AG09309 (cell line): ENCODE measurements at places on chromosomes 16 and 17.

GRCh38 chr16:16014329-16015224, 65.2 kb downstream of the ABCC1 start:
- no peak for DNase-seq

DNA sequence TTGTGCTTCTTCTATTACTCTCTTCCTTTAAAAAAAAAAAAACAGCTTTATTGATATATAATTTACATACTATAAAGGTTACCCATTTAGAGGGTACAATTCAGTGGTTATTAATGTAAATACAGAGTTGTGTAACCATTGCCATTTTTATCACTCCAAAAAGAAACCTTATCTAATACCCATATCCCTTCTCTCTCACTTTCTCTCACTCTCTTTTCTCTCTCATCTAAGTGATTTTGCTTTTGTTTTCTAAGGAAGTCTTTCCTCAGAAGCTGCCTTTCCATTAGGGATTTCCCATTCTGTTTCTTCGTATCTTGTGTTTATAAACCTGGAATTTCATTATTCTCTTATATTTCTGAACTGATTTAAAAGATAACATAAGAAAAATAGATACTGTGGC, 55.5 kb downstream of the NFAT5 start:
- DNase-seq, result no peak

GRCh38 chr17:1930337-1930645, 94.8 kb downstream of the RTN4RL1 start:
- DNase-seq, result no peak

- DNase-seq, result no peak
These were observed 4.8 kb downstream of the CTRB2 start for GRCh38 chr16:75202069-75202590.

DNA sequence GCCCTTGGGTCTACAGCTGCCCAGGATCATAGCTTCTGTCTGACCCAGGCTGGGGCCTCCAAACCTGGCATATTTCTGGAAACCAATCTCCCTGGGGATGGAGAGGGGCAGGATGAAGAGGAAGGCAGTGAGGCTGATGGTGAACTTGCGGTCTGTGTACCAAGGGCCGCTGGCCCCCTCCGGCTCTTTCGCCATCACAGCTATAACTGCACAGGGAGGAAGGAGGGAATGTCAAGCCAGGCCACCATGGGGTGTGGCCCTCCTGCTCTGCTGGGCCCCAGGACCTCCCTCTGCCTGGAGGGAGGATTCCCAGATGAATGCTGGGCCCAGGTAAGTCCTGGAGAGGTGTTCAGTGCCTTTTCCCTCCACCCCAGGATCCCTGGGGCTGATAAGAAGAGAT, 6.3 kb downstream of the SLC38A7 start:
- DNase-seq, result no peak

- DNase-seq, result no peak
These were observed 15.8 kb downstream of the C17orf58 start for GRCh38 chr17:67980456-67980855.

DNA sequence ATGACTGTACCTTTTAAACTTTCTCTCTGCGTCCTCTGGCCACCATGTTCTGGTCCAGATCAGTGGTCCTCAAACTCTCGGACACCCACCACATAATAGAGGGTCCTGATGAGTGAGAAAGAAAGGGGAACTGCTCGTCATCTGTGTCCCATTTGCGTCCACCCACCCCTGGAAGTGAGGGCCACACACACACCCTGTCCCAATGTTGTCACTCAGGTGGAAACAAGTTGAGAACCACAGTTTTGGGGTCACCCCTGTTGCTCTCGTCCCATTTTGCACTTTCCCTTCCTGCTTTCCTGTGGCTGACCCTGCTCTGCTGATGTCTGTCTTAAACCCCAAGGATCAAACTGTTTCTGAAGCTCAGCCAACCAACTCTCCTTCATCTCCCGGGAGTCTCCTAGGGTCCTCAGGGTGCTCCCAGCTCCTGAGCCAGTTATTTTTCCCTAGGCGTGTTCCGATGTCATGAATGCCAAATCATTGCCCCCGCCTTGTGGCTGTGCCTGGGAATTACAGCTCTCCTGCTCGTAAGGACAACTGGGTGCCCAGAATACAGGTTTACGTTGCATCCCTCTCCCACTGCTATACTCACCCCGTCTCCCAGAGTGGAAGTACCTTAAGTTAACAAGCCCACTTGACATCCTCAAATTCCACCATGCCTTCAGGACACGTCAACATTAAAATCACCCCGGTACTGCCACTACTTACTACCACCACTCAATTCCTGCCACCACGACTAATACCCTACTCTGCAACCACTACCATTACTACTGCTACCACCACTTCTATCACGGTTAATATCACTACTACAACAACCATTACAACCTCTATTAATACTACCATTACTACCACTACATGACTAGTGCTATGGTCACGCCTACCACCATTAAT, 26.0 kb upstream of the HNF1B start:
- no peak for DNase-seq

DNA sequence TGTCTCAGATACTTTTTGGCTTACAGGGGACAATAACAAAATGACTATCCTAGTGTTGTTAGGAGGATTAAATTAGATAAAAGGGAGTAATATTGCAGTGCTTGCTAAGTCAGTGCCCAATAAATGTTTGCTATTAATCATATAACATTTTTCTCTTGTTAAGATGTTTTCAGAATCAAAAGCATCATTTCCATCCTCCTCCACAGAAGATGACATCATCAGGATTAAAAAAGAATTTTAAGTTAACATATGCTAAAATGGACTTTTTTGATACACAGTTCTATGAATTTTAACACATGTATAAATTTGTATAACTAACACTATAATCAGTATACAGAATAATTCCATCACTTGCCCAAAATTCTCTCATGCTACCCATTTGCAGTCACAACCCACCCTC, 492.6 kb downstream of the GRIN2A start:
- DNase-seq, result no peak

GRCh38 chr17:61832463-61832862, 30.9 kb downstream of the BRIP1 start:
- DNase-seq, result no peak

GRCh38 chr17:2704031-2704889, 7.3 kb downstream of the CLUH start:
- no peak for DNase-seq

- no peak for DNase-seq
These were observed 24.3 kb upstream of the DNAI2 start for GRCh38 chr17:74249590-74250270.

DNA sequence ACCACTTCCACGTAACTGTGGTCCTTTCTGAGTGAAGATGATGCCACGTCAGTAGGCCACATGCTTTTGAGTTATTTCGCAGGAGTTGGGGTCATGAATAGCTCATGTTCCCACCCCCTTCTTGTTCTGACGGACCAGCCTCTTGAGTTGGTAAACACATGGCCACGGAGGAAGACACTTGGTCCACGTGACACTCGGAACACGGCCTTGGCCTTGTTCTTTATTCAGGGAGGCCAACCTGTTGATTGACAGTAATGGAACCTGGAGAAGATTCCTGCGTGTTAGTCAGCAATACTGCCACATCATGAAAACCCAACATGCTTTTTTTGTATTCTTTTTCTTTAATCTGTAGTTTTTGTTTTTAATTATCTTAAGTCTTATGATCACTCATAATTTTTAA, 56.3 kb downstream of the SEC14L1 start:
- no peak for DNase-seq

DNA sequence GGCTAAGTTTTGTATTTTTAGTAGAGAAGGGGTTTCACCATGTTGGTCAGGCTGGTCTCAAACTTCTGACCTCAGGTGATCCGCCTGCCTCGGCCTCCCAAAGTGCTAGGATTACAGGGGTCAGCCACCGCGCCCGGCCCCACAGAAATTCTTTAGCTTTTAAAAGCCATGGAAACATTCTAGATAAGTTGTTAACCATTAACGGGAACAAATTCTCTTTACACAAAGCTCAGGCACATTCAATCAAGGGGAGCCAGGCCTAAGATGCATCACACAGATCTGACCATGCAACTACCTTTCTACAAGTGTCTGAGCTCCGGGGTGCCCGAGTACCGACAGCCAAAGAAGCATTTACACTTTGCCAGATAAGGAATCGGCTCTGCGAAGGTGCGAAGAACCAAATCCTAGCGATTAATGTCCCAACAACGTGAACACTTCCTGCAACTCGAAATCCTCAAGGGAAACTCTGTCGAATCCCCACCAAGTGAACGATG, 1.0 kb downstream of the EMC8 start:
- DNase-seq, result no peak

DNA sequence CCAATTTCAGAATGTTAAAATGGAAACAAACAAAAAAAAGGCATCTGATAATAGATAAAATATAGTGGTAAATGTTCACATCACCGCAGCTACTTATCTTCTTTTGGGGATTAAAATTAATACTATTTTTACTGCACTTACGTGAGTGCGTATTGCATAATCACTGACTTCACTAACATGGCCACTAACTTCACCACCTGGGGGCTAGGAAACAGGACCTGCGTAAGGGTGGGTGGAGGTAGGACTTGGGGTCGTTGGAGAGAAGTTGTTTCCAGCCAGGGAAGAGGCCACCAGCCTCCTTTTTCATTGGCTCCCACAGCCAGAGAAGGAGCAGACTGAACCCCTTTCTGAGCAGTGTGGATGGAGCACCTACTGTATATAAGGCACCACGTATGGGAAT, 166.4 kb downstream of the SALL1 start:
- DNase-seq, result no peak

DNA sequence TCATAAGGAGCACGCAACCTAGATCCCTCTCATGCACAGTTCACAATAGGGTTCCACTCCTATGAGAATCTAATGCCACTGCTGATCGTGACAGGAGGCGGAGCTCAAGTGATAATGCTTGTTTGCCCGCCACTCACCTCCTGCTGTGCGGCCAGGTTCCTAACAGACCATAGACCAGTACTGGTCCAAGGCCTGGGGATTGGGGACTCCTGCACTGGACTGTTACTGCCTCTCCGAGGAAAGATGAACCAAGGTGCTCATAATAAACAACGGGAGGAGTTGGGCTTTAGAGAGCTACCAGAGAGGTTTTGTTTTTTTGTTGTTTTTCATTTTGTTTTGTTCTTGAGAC, 58.2 kb downstream of the TK2 start:
- no peak for DNase-seq

GRCh38 chr17:19327031-19327783, 35.3 kb downstream of the B9D1 start:
- peak; percentile 66 for DNase-seq

DNA sequence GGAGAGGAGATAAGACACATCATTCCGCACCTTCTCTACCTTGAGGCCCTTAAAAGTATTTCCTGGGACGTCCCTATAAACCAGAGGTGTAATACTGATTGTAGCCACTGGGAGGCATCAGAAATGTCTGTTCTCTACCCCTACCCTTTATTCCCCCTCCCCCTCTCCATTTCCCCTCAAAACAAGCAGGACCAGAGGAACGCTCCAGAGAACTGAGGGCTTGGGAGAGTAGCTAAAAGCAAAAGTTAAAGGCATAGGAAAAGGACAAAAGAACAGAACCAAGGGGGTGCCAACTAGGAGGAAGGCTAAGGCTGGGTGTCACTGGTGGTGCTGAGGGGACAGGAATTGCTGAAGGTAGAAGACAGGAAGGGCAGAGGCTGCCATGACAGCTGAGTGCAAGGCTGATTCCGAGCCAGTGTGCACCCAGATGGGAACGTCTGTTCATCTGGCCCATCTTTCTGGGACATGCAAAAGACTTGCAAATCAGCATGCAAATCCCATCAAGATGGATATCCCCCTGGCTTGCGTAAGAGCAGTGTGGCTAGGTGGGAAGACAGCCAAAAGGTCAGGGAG, 6.7 kb downstream of the CAMTA2 start:
- DNase-seq, result no peak

GRCh38 chr17:44578947-44579346, 21.7 kb downstream of the FZD2 start:
- no peak for DNase-seq

DNA sequence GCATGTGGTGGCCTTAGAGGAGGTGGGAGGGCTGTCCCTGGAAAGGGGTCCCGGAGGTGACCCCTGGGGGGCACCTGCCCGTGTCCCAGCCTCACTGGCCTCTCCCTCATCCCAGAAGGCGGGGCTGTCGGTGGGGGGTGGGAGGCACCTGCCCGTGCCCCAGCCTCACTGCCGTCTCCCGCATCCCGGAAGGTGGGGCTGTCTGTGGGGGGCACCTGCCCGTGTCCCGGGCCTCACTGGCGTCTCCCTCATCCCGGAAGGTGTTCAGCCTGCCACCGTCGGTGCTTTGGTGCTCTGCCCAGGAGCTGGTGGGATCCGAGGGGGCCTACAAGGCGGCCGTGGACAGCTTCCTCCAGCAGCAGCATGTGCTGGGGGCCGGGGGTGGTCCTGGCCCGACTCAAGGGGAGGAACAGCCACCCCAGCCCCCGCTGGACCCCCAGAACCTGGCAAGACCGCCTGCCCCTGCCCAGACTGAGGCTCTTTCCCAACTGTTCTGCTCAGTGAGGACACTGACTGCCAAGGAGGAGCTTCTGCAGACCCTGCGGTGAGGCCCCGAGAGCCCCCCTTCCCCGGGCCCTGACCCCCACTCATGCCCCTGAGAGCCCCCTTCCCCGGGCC, 6.2 kb downstream of the CTU2 start:
- no peak for DNase-seq

GRCh38 chr17:80942423-80943345, 49.0 kb upstream of the CHMP6 start:
- peak; percentile 42 for DNase-seq

DNA sequence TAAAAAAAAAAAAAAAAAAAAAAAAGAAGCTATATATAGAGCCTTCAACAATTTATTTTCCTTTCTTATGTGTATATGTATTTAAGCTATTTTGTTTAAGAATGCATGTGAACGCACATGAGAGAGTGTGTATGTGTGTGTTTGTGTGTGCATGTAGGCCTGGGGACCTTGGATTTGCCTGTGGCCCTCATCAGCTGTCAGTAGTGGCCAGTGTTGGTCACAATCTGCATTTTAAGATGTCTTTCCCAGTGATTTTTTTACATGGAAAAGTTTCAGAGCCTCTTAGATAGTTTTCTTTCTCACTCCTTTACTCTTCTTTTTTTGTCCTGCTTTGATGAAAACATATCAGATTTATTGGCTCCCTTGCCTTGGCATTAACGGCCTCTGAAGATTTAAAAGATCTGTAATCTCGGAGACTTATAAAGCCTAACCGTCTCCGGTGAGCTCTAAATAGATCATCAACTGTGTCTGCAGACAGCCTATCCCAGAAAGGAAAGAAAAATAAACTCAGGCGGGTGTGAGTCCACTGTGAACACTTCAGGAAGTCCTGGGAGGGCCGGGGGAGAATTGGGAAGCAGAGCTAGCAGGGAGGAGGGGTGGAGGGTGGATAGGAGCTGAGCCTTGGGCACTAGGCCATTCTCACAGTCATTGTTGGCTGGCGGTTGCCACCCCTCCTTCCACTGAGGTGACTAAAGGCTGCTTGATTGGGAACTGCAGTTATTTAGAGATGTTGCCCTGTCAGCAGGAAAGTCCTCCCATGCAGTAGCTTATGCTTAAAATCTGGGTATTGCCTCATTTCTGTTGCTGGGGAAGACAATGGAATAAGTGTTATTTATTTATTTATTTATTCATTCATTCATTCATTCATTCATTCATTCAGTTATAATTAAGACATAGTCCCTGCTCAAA, 86.8 kb downstream of the WWP2 start:
- peak; percentile 78 for DNase-seq
